SK-N-SH (cell line): ENCODE measurements at places on chromosomes 2 and 18. TPM values are rescaled to one million over a fixed set of nuclear protein-coding genes. Genes with fewer than 3 reads are reported as not detected.

Gene CPLX4
- polyA plus RNA-seq = not detected in 2 replicates

GRCh38 chr2:42516418-42516901 lies 22.7 kb upstream of the KCNG3 start:
- DNase-seq = no peak

DNA sequence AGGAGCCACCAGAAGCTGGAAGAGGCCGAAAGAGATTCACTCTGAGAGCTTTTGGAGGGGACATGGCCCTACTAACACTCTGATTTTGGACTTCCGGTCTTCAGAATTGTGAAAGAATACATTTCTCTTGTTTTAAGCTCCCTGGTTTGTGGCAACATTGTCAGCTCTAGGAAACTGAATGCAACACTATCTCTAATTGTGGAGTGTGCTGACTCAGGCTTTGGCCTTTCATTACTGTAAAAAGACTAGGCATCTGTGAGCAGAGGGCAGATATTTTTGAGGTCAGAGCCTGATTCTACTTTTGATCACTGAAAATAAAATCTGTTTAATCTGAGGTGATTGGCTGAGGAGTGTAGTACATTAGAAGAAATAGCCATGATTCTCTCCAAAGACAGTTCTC lies 185.4 kb upstream of the FAM98A start:
- DNase-seq = no peak

DNA sequence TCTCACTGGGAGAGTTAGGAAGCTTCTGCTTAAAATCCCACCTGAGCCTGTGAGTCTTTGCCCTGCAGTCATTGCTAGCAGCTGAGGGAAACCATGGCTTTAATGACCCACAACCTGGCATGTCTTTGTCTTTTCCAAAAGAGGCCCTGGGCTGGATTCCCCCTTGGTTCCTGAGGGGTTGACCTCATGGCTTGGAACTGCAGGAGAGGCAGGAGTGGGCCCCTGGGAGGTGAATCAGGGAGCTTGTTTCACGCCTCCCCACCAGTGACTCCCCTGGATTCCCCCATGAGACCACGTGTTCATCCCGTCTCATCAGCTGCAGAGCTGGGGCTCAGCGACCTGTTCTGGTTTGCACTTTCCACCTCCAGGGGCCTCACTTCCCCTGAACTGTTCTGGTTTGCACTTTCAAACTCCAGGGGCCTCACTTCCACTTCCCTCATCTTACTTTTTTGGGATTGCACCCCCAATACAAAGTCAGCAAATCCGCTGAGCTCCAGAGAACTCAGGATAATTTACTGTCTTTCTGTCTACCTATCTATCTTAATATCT lies 58.5 kb upstream of the TMEM18 start:
- DNase-seq = no peak

GRCh38 chr2:102967451-102967850 lies 205.6 kb downstream of the TMEM182 start:
- peak; percentile 55 for DNase-seq

GRCh38 chr2:196703695-196704094 lies 64.2 kb downstream of the CCDC150 start:
- DNase-seq = no peak
